Adrenal gland (tissue), 19 donors: ENCODE measurements at places on chromosomes 3 and 15. TPM values are rescaled to one million over a fixed set of nuclear protein-coding genes. Genes with fewer than 3 reads are reported as not detected.

DNA sequence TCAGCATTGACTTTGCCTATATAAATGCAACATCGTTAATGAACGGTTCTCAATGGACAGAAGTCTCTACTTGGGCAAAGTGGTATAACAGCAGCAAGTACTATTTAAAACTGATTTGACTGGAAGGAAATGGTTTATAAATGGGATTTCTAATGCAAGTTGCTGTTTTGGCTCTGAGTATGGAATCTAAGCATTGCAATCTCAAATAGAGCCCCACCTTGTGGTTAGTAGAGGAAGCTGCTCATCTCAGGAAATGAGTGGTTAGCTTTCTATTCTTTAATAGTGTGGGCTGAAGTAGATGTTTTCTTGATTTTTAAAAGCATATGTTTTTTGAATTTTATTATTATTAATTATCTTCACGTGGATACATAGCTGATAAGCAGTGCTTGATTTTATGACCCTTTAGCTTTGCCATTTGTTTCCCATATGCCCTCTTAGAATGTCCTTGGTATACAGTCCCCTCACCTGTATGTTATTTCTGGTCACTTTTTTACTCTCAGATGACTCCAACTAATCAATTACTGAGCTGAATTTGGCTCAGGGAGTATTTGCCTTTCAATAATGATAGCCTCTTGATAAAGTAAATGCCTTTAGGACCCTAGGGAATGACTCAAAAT, 67.1 kb downstream of the OXSM start:
- no peaks in the 10 kb centered on the region for H3K27me3 ChIP-seq
- no peak for DNase-seq
- H3K27ac ChIP-seq: no peak overlapping the region
- H3K4me3 ChIP-seq: no peak overlapping the region
- no peaks in the 10 kb centered on the region for H3K4me1 ChIP-seq
- H3K36me3 ChIP-seq: no peaks in the 10 kb centered on the region

- no peak overlapping the region for H3K27ac ChIP-seq
- H3K4me3 ChIP-seq: no peak overlapping the region
- no peaks in the 10 kb centered on the region for H3K27me3 ChIP-seq
- H3K4me1 ChIP-seq: no peaks in the 10 kb centered on the region
Observed at GRCh38 chr3:58603606-58604005, 26.4 kb upstream of the FAM107A start.

- H3K27ac ChIP-seq: no peak overlapping the region
- no peaks in the 10 kb centered on the region for H3K36me3 ChIP-seq
- no peak overlapping the region for H3K4me3 ChIP-seq
- H3K27me3 ChIP-seq: no peaks in the 10 kb centered on the region
- H3K4me1 ChIP-seq: peaks cover 6% of the 10 kb centered on the region
Observed at GRCh38 chr3:192850451-192850981, 67.1 kb downstream of the MB21D2 start.

DNA sequence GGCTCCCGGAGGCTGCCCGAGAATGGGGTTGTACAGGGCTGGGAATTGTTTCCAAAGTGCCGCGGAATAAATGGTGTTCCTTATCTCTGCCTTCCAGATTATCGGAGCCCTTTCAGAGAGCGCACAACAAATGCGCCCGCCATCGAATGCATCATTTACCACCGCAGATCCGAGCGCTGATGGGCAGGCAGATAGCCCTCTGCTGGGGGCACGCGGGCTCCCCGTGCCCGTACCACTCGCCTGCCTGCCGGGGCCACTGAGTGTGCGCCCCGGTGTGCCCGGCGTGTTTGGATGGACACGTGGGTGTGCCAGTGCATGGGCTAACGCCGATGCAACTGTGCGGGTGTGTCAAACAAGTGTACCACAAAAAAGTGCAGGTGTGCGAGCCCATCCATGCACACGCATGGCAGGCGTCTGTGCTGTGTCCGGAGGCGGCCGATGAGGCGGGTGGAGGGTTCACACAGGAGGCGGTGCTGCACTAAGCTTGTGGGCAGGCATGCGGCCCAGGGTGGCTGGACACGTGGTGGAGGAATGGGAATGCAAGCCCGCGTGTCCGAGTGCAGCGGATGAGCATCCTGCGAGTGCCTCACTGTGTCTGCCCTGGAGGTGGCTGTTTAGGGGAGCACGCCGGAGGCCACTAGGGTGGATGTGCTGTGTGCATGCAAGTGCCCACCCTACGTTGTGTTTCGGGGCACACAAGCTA, 3.8 kb upstream of the GATA2 start:
- H3K27me3 ChIP-seq: peaks cover 46% of the 10 kb centered on the region
- H3K4me1 ChIP-seq: peaks cover 12% of the 10 kb centered on the region
- DNase-seq: peak; percentile 39
- no peak overlapping the region for H3K27ac ChIP-seq
- peak overlapping the region; percentile 90 for H3K4me3 ChIP-seq

DNA sequence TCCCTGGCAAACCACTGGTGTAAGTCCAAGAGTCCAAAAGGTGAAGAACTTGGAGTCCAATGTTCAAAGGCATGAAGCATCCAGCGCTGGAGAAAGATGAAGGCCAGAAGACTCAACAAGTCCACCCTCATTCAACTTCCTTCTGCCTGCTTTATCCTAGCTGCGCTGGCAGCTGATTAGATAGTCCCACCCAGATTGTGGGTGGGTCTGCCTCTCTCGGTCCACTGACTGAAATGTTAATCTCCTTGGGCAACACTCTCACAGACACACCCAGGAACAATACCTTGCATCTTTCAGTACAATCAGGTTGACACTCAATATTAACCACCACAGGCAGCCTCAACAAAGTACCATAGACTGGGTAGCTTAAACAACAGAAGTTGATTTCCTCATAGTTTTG, 245.9 kb upstream of the IGF1R start:
- H3K36me3 ChIP-seq: no peaks in the 10 kb centered on the region
- no peaks in the 10 kb centered on the region for H3K27me3 ChIP-seq
- DNase-seq: peak; percentile 11
- no peak overlapping the region for H3K27ac ChIP-seq
- no peak overlapping the region for H3K4me3 ChIP-seq
- no peaks in the 10 kb centered on the region for H3K4me1 ChIP-seq

GRCh38 chr3:138328341-138328740, 1.3 kb downstream of the NME9 start:
- H3K4me3 ChIP-seq: no peak overlapping the region
- H3K27me3 ChIP-seq: no peaks in the 10 kb centered on the region
- H3K27ac ChIP-seq: no peak overlapping the region
- DNase-seq: no peak
- no peaks in the 10 kb centered on the region for H3K36me3 ChIP-seq

- no peak overlapping the region for H3K4me3 ChIP-seq
- no peaks in the 10 kb centered on the region for H3K4me1 ChIP-seq
- H3K27me3 ChIP-seq: no peaks in the 10 kb centered on the region
Observed at GRCh38 chr3:133368371-133369067, 31.3 kb upstream of the BFSP2 start.

- H3K4me3 ChIP-seq: no peak overlapping the region
- no peaks in the 10 kb centered on the region for H3K4me1 ChIP-seq
- H3K27me3 ChIP-seq: no peaks in the 10 kb centered on the region
Observed at GRCh38 chr3:64070704-64071103, 47.4 kb upstream of the PSMD6 start.

DNA sequence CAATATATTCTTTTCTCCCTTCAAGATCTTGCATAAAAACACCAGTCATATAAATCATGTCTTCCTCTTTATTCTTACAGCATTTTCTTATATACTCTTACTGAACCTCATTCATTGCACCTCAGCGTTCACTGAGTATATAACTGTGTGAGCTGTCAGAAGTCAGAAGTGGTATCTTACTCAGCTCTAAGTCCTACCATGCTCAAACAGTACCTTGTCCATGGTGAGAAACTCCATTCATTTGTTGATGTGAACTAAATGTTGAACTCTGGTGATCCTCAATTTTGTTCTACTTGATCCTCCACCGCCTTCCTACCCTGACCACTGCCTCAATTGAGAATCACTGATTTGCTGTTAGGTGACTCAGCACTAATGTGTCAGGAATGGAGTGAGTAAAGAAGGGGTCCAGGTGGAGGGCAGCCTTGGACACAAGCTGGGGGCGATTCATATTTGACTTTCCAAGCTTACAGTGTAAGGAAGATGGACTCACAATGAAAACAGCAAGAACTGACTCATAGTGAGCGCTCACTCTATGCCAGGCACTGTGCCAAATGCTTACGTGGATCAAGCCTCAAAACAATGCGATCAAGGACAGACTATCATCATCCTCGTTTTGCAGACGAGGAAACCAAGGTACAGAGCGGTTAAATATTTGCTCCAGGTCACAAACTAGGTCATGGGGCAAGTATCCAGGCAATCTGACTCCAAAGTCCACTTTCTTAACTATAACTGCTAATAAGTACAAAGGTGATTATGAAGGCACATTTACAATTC, 13.5 kb upstream of the ZFYVE19 start:
- peak overlapping the region; percentile 74 for H3K27ac ChIP-seq
- peak; percentile 94 for DNase-seq
- H3K4me3 ChIP-seq: no peak overlapping the region
- H3K36me3 ChIP-seq: no peaks in the 10 kb centered on the region
- H3K4me1 ChIP-seq: peaks cover 4% of the 10 kb centered on the region
- no peaks in the 10 kb centered on the region for H3K27me3 ChIP-seq

DNA sequence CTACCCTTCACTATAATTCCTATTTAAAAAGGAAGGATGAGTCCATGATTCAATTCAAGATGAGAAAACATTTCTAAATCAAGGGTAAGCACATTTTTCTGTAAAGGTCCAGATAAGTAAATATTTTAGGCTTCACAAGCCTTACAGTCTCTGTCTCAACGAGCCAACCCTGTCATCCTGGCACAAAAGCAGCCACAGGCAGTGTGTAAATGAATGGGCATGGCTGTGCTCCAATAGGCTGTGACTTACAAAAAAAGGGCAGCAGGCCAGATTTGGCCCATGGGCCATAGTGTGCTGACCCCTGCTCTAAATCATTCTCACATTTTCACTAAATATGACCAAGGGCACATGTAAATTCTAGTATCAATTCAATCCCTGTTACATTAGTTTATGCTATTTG, 200.4 kb downstream of the WNT5A start:
- no peak overlapping the region for H3K4me3 ChIP-seq
- H3K36me3 ChIP-seq: no peaks in the 10 kb centered on the region
- no peak overlapping the region for H3K27ac ChIP-seq
- DNase-seq: no peak
- no peaks in the 10 kb centered on the region for H3K27me3 ChIP-seq
- no peaks in the 10 kb centered on the region for H3K4me1 ChIP-seq

DNA sequence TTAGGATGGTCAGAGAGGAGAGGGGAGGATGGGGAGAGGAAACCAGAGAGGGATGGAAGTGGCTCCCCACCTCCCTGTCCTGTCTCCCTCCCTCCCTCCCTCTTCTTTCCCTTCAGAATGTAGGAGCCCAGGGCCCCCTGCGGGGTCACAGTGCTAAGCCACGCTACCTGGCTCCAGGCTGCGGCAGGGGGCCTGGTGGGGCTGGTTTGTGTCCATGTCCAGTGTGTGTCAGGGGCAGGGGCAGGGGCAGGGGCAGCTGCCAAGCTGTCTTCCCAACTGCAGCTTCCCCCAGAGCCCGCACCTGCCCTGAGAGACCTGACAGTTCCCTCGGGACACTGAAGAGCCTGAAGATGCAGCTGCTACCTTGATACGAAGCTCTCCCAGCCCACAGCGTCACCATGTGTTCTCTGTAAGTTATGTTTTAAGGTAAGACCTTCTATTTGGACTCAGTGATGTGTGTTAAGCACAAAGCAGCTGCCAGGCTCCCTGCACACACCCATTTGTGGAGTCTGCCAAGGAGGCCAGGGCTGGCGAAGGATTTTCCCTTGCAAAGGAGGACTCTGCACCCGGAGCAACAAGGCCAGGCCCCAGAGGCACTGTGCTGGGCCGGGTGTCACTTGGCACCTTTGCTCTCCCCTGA, 121.8 kb upstream of the SMAD3 start:
- H3K36me3 ChIP-seq: no peaks in the 10 kb centered on the region
- no peak overlapping the region for H3K4me3 ChIP-seq
- DNase-seq: no peak
- H3K4me1 ChIP-seq: no peaks in the 10 kb centered on the region
- no peaks in the 10 kb centered on the region for H3K27me3 ChIP-seq
- H3K27ac ChIP-seq: no peak overlapping the region

DNA sequence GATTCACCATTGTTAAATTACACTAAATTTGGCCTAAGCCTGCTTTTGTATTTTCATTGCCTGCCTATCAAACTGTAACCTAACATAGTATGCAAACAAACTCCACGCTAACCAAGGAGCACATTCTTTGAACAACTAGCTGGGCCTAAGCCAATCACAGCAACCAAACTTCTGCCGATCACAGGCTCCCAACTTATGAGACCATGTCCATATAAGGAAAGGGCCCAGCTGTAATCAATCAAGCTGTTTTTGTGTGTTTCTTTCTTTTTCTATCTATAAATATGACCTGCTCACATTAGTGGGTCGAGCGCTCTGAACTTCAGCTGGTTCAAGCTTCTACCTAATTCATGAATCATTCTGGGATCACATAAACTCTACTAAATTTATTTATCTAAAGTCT, 473.6 kb downstream of the SI start:
- H3K36me3 ChIP-seq: no peaks in the 10 kb centered on the region
- no peak for DNase-seq
- H3K27ac ChIP-seq: no peak overlapping the region

DNA sequence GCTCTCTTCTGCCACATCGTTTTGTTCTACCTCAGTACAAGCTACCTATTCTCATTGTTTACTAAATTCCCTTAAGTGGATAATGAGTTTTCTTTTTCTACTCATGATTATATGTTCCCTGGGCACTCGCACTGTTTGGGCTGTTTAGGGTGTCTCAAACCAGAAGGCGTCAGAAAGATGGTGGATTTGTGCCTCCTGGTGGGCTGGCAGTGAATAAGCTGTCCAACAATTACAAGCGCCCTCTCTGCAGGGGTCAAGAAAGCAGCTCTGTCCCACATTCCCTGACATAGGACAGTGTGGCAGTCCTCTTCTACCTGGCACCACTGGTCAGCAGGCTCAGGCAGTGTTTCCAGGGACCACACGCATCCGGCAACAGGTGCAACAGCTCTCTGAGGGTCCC, 173.4 kb upstream of the PPP2R3A start:
- H3K4me1 ChIP-seq: no peaks in the 10 kb centered on the region
- H3K27ac ChIP-seq: no peak overlapping the region
- H3K36me3 ChIP-seq: no peaks in the 10 kb centered on the region
- H3K27me3 ChIP-seq: no peaks in the 10 kb centered on the region
- H3K4me3 ChIP-seq: no peak overlapping the region

- no peak overlapping the region for H3K4me3 ChIP-seq
- DNase-seq: no peak
Observed at GRCh38 chr3:158792709-158793108, 9.1 kb upstream of the MFSD1 start.

- no peaks in the 10 kb centered on the region for H3K27me3 ChIP-seq
- no peak overlapping the region for H3K4me3 ChIP-seq
- peak overlapping the region; percentile 66 for H3K27ac ChIP-seq
- DNase-seq: peak; percentile 48
Observed at GRCh38 chr15:62173215-62173614, 8.1 kb upstream of the C2CD4B start.

The RETNLB gene
- total RNA-seq: not detected

The ADGRG7 gene
- total RNA-seq: not detected

The AADACL2 gene
- total RNA-seq: not detected
